ENCODE measurements at places on chromosomes 16 and 17.
A peak's percentile ranks its signal among the peaks of the same experiment; 100 is the strongest.

GRCh38 chr17:10325031-10325695 is 47.6 kb downstream of the MYH13 start:
- DNase-seq, result no peak

DNA sequence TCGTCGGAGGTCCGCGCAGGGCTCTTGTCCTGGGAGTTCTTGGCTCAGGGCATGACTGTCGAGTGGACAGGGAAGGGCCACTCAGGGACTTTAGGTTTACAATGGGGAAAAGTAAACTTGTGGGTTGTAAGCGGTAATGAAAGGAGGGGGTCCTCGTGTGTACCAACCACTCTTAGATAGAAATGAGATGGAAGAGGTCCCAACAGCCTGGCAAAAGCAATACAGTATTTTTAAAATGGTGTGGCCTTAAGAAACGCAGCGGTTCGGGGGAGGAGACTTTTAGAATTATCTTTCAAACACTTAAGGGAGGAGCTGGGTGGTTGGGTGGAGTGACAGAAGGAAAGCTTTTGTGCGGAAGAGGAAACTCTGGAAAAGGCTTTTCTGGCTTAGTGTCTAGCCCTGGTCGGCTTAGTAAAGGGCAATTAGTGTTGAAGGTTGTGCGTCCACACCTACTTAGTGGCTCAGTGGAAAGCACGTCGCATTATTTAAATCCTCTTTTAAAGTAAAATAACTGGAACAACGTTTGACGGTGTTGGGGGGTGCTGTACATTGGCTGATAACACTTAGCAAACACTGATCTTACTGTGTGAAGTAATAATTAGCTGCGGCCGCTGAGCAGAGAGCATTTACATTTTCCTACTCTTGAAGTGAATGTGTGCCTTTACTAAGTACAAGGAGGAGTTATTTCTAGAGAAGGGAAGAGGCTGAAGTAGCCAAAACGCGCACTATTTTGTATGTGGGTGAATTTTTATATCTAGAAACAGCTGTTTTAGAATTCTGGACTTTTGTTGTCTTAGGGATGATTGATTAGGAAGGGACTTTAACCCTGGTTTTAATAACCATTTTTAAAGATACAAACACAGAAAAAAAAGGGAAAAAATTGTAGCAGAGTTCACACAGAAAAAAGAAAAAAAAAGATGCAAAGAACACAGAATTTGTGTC is 1.0 kb downstream of the WSB1 start:
- peak; percentile 30 for DNase-seq

- no peak for DNase-seq
Measured at GRCh38 chr16:85025781-85026653, 1.6 kb upstream of the KIAA0513 start.

- no peak for DNase-seq
Measured at GRCh38 chr17:42798011-42798382, 507 bp downstream of the COA3 start.

DNA sequence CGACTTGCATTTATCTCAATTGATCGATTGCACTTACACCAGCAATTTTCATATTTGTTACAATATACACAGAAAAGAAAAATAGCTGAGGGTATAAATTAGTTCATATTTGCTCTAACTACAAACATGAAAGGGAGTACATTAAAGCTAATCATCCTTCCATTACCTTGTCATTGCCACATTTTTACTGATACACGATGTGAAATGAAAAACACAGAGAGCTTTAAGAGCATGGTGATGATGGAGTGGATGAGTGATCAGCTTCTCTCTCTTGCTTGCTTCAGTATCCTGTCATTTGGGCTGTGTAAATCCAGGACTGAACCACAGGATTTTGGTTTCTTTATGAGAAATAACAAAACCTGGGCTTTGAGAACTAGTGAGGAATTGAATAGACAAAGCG is 1207.5 kb upstream of the GOT2 start:
- DNase-seq, result no peak

- DNase-seq, result no peak
Measured at GRCh38 chr17:4838309-4838785, 5.2 kb downstream of the MINK1 start.
